Peyer's patch (tissue), 4 donors: ENCODE measurements at places on chromosomes 7 and 10. TPM values are rescaled to one million over a fixed set of nuclear protein-coding genes. Genes with fewer than 3 reads are reported as not detected.

SLIT1 gene
- total RNA-seq: not detected

GPR26 gene
- not detected for total RNA-seq

NPY4R2 gene
- total RNA-seq: not detected

- no peak for DNase-seq
These were observed 2.5 kb upstream of the MLXIPL start for GRCh38 chr7:73626814-73627213.

DNA sequence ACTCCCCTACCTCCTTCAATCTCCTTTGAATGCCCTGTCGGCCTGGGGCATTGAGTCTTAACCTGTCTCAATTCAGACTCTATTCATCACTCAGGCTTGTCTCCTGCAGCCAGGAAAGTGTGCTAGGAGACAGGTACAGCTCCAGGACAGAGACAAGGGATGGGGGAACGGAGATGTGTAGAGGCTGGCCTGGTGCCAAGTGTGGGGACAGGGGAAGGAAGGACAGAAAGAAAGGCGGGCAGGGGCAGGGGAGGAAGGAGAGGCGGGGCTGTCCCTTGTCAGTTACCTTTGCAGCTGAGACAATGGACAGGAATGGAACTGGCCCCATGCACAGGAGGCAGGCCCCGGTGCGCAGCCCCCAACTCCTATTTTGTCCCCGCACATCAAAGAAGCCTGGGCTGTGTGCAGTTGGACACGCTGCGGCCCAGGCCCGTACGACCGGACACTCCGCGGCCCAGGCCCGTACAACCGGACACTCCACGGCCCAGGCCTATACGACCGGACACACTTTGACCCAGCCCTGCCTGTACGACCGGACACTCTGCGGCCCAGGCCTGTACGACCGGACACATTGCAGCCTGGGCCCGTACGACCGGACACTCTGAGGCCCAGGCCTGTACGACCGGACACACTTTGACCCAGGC is 36.9 kb downstream of the CHST15 start:
- no peak for DNase-seq

DNA sequence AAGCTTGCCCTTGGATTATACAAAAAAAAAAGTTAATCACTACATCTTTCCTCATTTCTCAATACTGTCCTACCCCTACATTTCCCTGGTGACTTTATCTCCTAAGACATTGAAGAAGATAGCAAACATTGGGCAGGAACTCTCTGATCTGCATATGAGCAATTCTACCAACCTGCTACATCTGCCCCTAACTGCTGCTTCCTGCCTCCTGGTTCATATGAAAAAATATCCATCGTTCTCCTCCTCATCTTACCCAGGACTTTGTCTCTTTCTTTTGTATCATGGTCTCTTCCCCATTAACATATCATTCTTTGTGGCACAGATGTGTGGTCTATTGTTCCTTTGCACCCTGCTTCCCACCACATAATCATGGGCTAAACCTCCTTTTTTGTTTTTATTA is 139.7 kb upstream of the PCGF5 start:
- DNase-seq: no peak
